ENCODE measurements at places on chromosomes 2 and 18.

- DNase-seq = peak; percentile 72
Observed at GRCh38 chr2:191566344-191566743, 111.6 kb upstream of the NABP1 start.

- no peak for DNase-seq
Observed at GRCh38 chr2:128414351-128414750, 95.7 kb upstream of the HS6ST1 start.

- no peak for DNase-seq
Observed at GRCh38 chr2:180823546-180824141, 156.8 kb upstream of the UBE2E3 start.

- no peak for DNase-seq
Observed at GRCh38 chr18:435940-436339, 64.6 kb downstream of the COLEC12 start.

DNA sequence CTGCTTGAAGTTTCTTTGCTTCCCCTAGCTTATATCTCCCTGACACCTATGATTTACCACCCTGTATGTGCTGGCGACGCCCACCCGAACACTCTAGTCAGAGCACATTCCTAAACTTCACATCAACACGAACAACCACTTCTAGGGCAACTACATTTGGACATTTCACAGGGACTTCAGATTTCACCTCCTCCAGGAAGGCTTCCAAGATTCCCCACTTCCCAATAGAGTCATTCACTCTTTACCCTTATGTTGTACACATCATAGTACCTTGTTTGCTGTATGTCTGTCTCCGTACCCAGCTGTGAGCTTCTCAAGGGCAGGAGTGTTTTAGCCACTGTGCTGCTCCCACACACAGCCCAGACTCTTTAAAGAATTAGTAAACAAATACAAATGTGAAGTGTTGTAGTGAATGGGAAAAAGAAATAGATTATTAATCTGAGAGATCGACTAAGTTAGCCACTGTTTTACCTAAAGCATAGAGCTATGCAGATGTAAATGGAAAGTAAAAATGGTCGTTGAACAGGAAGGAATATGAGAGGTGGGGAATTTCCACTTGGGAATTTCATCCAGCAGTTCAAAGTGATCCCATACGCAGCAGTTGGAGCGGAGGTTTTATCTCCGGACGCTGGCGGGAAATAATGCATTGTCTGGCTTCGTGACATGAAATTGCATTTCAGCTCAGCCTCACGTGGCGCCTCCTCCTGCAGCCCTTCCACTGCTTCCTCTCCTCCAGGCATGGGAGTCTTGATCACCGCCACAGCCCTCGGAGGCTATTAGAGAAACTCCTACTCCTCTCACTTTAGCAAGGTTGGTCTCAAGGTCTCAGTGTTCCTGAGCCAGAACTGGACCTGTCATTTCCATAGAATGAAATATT lies 233.4 kb upstream of the COPS8 start:
- DNase-seq = no peak

DNA sequence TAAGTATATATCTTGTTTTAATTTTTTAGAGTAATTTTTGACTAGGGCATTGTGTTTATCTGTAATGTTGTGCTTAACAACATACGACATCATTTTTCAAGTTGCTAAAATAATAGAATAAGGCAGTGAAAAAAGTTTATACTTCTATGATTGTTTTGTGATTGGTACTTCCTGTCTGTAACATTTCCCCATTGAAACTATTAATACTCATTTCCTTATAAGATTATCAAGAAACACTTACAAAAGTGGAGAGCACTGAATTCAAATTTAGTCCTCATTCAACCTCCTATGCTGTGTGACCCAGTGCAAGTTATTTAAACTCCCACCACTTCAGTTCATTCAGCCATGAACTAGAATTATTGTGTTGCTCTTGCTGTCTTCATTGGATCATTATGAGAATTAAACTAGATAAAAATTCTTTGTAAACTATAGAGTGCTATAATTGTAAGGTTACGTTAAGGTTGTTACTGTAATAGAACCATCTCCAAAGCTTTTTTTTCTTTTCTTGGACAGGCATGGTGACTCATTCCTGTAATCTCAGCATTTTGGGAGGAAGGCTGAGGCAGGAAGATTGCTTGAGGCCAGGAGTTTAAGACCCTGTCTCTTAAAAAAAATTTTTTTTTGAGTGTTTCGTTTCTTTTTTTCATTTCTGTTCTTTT lies 2.8 kb downstream of the ETAA1 start:
- DNase-seq = no peak

GRCh38 chr2:38875227-38875575 lies 533 bp downstream of the DHX57 start:
- DNase-seq = no peak
